ENCODE measurements at places on chromosomes 7 and 10.

DNA sequence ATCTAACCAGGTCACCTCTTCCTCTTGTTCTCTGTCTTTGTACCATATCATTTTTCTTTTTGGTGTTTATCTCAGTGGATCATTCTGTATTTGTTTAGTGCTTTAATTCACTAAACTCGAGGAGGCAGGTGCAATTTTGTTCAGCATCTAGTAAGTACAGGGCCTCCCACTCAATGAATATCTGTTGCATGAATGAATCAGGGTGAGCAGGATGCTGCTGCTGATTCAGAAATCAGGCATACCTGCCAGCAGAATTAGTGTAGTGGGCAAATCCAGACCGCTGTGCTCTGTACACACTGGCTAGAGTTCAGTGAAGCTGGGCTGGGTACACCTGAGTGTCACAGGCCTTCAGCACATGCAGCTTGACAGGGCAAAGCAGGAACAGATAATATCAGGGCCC lies 511.9 kb downstream of the SUGCT start:
- DNase-seq: no peak

- DNase-seq: no peak
Observed at GRCh38 chr7:148838905-148839304, 45.2 kb downstream of the EZH2 start.

- no peak for DNase-seq
Observed at GRCh38 chr7:112638675-112639400, 151.4 kb downstream of the TMEM168 start.

DNA sequence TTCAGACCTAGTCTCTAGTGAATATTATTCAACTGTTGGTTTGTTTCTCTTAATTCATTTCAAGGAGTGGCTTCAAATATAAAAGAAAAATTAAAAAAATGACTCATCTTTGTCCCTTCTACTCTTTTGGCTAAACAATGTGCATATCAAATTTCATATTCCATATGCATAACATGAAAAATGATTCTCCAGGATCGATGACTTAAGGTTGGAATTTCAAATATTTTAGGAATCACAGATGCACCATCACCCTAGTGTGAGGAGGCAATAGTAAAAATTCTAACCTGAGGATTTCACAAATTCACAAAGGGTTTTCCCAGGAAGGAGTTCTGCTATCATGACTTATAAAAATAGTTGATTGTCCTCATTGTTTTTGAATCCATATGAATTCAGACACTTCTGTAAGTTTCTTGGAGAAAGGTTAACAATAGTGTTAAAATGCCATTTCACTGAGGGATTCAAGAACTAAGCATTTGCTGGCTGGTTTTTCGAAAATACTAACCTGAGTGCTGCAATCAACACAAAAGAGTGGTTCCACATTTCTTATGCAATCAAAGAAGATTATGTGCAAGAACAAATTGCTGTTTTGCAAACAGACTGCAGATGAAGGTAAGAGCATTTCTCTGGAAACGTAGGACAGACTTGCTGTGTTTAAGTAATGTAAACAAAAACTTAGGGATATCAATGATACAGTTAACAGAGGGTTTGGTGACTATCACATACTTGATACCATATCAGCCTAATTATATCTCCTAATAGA lies 547.5 kb upstream of the LRRTM3 start:
- DNase-seq: no peak

- no peak for DNase-seq
Observed at GRCh38 chr7:74033372-74034311, 5.7 kb downstream of the ELN start.

GRCh38 chr10:121804460-121804859 lies 123.4 kb downstream of the ATE1 start:
- DNase-seq: no peak

DNA sequence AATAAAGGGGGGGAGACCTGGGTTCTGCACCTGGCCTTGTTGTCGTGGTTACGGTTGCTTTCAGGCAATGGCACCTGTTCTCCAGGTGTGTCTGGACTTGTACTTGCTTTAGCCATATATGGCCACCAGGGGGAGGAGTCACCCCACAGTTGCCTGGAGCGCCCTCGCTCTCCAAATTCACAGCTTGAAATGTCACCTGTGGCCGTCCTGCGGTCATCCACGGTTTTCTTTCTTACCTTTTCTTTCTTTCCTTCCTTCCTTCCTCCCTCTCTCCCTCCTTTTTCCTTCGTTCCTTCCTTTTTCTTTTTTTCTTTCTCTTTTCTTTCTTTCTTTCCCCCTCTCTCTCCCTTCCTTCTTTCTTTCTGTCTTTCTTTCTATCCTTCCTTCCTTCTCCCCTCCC lies 157.2 kb upstream of the ZNF92 start:
- peak; percentile 55 for DNase-seq

DNA sequence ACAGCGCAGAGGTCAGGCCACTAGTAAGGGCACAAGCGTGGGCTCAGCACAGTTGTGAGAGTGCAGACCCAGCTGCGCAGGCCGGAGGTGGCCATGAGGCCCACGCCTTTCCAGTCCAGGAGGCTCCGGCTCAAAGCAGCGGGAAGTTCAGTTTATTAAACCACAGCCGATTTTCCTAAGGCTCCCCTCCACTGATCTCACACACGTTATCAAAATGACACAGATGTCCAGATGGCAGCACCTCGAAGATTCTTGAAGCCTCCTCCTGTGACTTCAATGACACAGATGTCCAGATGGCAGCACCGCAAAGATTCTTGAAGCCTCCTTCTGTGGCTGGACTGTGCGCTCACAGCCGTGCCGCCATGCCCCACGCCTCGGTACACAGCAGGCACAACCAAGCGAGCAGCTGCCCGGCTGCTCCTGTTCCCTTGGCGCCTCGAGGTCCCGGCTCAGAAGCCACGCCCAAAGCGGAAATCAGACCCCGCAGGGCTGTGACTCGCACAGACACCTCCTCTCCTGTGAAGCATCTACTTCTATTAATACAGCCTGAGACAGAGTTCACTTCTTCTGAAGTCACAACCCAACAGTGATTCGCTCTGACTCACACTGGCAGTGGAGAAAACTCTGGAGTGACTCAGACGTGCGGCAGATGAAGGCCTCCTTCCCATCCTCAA lies 122.7 kb downstream of the MAD1L1 start:
- peak; percentile 71 for DNase-seq

- no peak for DNase-seq
Observed at GRCh38 chr10:109961174-109962001, 38.1 kb upstream of the XPNPEP1 start.

DNA sequence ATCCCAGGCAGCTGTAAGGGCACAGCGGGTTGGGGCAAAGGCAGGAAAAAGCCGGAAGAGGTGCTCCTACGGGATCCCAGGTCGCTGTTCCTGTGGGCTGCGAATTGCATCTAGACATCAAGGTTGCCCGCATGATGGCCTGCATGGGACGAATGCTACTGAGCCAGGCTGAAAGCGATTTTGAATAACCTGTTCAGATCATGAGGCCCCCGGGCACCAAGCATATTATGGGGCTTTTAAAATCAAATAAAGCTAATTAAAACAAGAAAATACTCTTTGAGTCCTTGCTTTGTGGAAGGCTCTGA lies 37.1 kb downstream of the CAMK2B start:
- DNase-seq: no peak

GRCh38 chr10:71429304-71429703 lies 32.6 kb downstream of the CDH23 start:
- DNase-seq: no peak

- DNase-seq: no peak
Observed at GRCh38 chr7:104956753-104957450, 57.1 kb upstream of the KMT2E start.

DNA sequence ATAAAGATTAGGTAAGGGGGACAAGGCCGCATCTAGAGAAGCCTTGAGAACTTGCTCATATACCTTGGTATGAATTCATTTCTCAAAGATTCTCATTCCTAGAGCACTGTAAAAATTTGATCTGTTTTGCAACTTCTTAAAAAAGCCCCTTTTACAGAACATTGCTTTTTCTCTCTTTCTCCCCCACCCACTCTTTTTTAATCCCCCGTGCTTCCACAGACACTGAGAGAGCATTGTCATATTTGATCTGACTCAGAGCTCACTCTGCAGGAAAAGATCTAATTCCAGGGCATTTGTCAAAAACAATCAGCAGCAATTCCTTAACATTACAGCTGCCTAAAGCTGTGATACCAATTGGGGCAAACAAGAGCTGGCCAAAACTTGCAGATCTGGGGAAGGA lies 92.0 kb downstream of the ARHGAP22 start:
- no peak for DNase-seq

DNA sequence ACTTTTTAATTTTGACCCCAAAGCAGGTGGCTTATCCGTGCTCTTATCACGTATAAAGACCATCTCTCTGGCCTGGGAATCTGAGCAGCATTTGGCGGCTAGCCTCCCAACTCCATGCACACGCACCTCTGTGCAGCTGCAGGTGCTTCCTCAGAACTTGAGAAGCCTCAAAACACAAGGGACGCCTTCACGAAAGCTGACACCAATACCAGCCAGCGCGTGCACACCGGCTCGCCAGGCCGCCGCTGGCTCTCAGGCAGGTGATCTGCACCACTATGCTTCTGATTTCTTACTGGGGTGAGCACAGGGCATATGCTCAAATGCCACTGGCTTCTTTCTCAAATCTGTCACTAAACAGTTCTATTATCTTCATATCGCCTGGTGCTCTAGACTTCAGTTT lies 145.0 kb downstream of the PARD3 start:
- DNase-seq: no peak

DNA sequence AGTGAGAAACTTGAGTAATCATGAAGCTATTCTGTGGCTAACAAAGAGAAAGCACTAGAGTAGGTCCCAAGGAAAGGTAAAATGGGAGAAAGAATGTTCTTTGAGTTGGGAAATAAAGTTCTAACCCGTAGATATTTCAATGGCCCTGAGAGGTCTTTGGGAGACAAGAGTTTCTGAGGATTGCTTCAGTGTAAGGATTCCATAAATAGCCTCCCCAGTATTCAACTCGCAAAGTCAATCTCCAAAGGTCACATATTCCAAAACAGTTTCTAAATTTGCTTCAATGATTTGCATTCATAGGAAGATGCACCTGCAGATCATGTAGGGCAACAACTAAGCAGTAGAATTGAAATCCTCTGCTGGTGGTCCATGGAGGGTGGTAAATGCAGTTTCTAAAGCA lies 238.5 kb downstream of the TMEM178B start:
- no peak for DNase-seq

Data from D341Med (cell line).